ENCODE measurements at places on chromosomes 6 and 20. TPM values are rescaled to one million over a fixed set of nuclear protein-coding genes. Genes with fewer than 3 reads are reported as not detected.
A peak's percentile ranks its signal among the peaks of the same experiment; 100 is the strongest.

DNA sequence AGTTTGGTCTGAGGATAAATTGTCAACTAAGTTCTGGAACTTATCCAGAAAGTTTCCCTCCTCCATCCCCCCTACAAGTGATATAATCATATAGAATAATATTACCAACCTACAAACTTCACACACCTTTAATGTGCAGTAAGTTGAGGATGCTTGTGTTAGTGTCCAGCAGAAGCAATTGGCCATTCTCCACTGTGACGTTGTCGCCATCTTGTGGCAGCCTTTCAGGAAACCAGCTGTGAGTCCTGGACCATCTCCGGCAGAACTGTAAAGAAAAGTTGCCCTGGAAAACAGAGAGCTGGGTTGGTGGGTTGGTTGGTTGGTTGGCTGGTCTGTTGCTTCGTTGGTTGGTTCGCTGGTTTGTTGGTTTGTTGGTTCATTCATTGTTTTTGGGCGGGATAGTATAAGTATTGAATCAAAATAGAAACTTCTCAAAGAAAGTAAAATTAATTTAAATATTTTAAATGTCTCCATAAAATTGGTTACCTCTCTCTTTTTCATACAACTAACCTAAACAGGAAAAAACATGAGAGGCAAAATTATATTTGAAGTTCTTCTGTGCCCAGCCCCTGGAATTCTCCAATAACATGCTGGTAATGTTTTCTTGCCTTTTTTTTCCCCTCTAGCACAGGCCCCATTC lies 127.5 kb downstream of the PKHD1 start:
- DNase-seq, result peak; percentile 35

- no peak for DNase-seq
These were observed 82.2 kb upstream of the PMEPA1 start for GRCh38 chr20:57791966-57792365.

Gene PLN
- total RNA-seq, result 4.0 TPM

GRCh38 chr6:5813625-5814027 lies 193.1 kb downstream of the NRN1 start:
- no peak for DNase-seq

Gene PSMB8
- total RNA-seq, result 42.8 TPM

DNA sequence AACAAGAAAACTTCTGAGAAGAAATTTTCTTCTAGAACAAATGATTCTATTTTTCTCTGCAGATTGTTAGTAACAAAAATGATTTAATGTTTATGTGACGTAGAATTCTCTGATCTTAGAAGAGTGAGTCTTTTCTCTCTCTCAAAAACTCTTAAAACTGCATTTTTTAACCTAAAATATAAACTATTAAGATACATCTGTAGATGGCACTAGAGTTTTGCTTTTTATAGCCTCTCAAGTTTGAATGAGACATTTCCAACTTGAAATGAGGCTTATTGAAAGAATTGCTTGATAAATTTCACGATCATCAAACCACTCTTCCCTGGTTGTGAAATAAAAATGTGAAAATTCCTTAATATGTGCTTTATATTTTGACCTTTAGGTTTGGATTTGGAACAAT lies 53.8 kb downstream of the PHF3 start:
- DNase-seq, result no peak

- DNase-seq, result no peak
These were observed 278.2 kb downstream of the CDC5L start for GRCh38 chr6:44665683-44666082.

DNA sequence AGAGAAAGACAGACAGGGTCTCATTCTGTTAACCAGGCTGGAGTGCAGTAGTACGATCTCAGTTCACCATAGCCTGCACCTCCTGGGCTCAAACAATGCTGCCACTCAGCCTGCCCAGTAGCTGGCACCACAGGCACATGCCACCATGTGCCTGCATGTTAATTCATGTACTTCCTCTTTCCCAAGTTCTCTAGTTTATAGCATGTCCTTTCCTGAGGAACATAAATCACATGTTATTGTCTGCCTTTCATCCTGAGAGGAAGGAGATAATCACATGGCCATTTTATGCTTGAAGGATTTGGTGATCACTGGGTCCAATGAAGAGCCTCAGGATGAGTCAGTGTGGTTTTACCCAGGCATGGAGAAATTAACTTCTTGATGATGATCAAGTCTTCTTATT lies 47.9 kb downstream of the COL11A2 start:
- no peak for DNase-seq

GRCh38 chr20:9460518-9460917 lies 53.9 kb upstream of the LAMP5 start:
- DNase-seq, result no peak

DNA sequence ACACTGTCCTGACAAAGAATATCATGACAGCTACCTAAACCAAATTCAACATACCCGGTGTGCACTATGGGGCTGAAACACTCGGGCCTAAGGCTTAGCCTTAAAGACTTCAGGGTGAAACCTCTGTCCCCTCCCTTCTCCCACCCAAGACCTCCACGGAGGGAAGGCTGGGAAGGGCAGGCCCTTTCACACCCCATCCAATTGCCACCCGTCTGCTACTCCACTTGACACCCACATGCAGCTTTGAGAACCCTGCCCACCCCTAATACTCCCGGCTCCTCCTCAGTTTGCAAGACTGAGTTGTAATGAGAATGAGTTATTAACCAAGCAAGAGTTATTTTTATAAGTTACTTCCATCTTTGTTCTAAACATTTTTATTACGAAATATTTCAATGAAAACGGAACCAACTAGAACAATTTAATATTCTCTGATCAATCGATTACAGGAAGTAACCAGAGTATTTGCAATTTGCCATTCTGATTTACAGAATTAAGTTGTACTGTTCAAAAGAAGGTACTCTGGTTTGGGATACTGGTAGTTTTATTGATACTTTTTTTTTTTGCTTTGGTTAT lies 3.7 kb downstream of the TAF4 start:
- no peak for DNase-seq

DNA sequence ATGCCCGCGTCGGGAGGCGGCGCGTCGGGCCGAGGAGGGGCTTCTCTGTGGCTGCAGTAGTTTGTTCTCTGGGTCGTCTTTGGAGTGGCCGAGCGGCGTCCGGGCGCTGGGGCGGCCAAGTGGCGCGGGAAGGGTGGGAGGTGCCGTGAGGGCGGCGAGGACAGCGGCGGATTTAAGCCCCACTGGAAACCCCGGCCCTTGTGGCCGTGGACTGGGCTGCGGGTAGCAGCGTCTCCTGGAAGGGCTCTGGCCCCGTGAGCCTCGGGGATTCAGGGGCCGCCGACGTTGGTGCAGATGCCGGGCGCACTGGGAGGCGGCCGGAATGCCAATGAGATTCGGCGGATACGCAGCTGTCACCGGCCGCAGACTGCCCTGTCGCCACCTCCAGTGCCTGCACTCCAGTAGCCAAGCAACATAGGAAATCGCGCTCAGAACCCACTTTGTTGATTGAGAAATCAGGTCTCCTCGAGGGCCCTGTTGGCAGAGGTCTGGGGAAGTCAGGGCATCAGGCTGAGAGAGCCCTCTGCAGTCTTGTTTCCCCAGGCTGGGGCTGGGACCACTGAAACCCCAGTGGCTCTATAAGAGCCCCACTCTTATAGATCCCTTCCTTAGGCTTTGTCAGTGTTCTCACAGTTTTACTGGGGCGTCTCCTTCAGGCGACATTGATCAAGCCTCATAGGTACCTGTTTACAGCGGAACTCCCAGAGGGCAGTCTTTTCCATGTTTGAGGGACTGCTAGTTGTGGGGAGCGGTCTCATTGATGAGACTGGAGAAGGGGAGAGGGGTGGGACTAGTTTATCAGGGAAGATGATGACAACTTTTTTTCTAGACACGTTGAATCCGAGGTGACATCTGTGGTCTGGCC lies 642 bp downstream of the GZF1 start:
- DNase-seq, result no peak

DNA sequence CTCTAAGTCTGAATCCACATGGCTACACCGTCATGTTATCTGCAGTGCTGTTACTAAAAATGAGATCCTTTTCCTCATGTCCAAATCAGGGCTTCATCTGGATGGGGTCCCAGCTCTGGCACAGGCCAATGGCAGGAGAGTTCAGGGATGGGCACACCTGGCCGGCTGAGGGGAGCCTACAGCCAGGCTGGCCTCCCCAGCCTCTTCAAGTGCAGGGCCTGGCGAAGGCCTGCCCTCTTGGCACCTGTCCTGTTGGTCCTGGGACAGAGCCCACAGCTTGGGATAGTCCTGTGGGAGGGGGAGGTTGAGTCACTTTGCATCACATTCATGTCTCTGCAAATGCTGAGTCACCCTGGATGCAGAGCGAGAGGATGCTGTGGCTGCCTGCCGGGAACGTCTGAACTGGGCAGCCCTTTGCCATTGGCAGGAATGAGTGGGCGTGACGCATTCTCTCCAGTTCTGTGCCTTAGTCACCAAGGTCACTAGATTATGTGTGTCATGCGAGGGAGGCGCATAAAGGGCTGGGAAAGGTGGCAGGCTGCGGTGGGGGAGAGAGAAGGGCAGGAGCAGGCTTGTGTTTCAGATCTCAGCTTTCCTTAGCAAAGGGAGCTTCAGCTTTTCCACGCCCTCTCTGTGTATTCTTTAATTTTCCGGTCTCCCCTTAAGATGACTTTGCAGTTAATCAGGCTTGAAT lies 223.2 kb upstream of the ECI2 start:
- peak; percentile 74 for DNase-seq

Gene CENPW
- total RNA-seq, result not detected

GRCh38 chr6:36917541-36918193 lies 31.9 kb downstream of the C6orf89 start:
- no peak for DNase-seq

DNA sequence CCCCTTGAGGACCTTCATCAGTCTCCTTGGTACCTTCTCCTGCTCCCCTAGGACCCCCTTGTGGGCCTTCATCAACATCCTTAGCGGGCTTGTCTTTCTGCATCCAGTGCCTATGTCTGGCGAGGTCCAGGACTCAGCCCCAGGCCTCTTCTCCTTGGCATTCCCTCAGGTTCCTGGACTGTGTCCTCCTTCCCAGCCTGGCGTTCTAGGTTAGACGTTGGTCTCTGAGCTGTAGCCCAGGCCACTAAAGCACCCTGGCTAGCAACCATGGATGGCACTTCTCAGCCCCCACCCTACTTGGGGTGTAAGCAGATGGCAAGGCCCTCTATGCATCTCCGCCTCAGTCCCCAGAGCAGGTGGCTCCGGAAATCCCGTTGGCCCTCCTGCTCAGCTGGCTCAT lies 51.5 kb upstream of the NNAT start:
- DNase-seq, result no peak

DNA sequence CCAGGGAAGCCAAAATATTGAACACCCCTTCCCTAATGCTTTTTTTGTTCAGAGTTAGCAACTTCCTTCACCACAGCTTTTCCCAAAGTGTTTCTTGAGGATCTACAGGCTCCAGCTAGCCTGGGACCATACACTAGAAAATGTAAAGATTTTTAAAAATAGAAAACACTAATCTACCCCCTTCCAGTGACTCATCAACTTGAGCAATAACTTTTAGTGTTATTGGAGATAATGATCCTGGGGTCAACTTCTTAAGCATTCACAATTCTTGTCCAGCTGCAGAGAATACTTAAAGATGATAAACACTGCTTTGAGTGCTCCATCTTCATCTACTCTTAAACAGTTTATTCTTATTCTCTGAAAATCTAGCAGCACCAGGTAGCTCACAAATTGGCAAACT lies 131.6 kb downstream of the COL9A1 start:
- DNase-seq, result no peak

Gene HLA-DPB1
- 120 TPM for total RNA-seq

DNA sequence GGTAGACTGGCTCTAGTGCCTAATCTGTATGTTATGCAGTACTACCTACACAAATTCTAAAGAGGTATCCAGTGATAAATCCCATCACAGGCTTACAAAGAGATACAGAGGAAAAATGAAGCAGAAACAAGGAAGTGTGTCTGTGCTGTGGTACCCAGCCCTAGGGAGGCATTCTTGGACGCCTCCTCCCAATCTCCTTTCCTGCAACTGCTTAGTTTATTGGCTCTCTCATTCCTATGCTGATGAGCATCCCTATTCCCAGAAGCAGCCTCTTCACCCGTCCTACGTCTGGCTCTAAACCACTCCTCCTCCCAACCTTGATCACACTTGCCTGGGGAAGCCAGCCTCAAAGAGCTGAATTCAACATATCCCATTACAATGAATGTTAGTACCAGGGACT lies 34.5 kb upstream of the TGM6 start:
- DNase-seq, result no peak

- DNase-seq, result no peak
These were observed 41.1 kb upstream of the PTGIS start for GRCh38 chr20:49608752-49609670.

GRCh38 chr20:24768713-24769601 lies 180.1 kb upstream of the CST7 start:
- DNase-seq, result no peak

- DNase-seq, result peak; percentile 75
These were observed 1.7 kb downstream of the SDCBP2 start for GRCh38 chr20:1327241-1327653.

GRCh38 chr6:168908887-168909286 lies 344.8 kb downstream of the THBS2 start:
- no peak for DNase-seq

DNA sequence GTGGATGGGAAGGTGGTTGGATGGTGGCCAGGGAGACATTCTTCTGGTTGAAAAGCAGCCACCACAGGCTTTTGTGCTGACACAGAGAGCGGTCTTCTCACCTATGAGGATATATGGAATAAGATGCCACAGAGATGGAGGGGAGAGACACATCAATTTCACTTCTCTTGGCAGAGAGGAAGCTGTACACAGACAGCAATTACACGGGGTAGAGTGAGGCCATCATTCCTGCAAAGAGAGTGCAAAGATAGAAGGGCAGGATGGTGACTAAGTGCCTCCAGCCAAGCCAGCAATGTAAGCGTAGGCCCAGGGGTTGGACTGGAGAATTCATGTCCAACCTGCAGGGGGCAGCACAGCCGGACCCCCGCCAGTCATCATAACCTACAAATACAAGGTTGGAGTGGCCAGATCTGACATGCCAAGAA lies 56.4 kb downstream of the NRN1 start:
- no peak for DNase-seq

Gene CFAP206
- not detected for total RNA-seq

GRCh38 chr6:53309059-53309900 lies 39.5 kb downstream of the ELOVL5 start:
- no peak for DNase-seq

GRCh38 chr6:166675736-166676135 lies 48.7 kb upstream of the RPS6KA2 start:
- no peak for DNase-seq

DNA sequence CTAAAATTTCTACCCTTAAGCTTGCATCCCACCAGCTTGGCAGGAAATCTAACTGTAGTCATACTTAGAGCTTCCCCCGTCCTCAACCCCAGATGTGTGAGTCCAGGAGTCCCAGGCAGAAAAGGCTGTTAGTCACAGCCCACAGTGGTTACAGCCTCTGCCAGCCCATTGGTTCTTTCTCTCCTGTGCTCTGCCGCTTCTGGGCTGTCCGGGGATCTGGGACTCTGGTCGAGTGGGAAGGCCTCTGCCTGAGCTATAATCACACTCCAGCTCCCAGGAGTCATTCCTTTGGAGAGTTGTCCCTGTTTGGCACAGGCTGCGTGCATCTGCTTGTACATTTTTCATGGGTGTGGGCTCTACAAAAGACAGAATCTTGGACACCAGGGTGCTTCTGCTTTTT lies 45.6 kb upstream of the FYN start:
- no peak for DNase-seq

- DNase-seq, result no peak
These were observed 56.4 kb upstream of the TPD52L1 start for GRCh38 chr6:125097186-125097585.
